ENCODE measurements at places on chromosomes 13 and 19.

GRCh38 chr13:94813920-94814475 lies 101.7 kb upstream of the SOX21 start:
- DNase-seq, result no peak

GRCh38 chr19:41548954-41549688 lies 26.8 kb upstream of the CEACAM21 start:
- peak; percentile 26 for DNase-seq

DNA sequence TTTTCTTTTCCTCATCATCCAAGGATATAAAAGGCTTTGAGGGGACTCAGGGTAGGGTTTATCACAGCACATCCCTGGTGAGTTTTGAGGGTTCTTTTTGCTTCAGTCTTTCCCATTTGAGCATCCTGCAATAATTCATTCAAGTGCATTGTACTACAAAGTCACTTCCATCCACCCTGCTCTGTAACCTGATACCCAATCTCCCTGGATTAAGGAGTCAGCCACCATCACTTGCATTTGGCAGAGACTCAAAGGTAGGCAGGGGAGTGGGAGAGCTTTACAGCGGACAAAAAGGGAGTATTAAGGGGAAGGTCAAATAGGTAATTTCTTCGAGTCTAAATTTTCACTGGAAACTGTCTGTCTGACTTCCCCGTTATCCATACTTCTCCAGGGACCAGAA lies 216.1 kb upstream of the TMTC4 start:
- no peak for DNase-seq

DNA sequence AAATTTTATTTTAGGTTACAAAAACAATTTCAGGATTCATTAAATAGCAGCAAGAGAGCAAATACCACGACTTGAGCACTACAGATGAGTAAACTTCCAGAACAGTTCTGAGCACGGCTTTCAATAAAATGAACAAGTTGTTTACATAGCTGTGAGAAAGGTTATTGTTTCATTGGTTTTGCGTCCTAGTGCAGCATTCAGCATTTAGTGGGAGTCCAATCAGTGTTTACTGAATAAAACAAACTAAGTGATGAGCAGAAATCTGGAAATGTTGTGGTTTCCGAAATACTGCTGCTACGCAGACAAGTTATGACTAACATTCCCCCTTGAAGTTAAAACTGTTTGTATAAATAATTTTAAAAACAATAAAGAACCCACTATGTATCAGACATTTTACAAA lies 251.5 kb upstream of the STARD13 start:
- DNase-seq, result no peak

GRCh38 chr19:33208904-33209849 lies 15.0 kb downstream of the LRP3 start:
- DNase-seq, result no peak

DNA sequence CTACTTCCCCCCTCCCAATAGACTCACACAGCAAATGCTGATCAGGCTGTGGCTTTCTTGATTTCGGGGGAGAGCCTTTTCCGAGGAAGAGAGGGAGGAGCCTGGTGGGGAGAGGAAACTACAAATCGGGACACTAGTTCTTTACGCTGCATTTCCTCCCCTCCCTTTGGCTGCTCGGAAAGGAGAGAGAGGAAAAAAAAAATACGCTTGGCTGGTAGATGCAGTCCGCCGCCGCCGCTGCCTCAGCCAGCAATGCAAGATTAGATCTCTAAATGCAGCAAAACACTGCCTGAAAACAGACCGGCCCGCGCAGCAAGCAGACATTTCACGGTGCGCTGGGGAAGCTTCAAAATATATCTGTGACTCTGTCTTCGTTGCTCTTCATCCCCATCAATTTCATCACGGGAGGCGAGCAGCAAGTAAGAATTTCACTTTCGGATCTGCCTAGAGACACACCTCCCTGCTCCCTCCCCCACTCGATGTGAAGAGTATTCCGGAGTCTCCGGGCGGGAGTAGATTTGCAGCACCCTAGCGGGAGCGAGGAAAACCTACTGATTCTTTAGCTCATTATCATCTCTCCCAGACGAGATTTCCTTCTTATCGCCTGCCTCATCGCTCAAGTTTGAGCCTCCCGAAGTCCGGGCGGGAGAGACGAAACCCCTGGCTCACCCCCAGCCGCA lies at the start of gene PCDH17:
Gene PCDH17 (plus strand): TSS at position 149 of the 680 bp plus-strand sequence. CDS start 803 bp downstream, outside the sequence.
- DNase-seq, result no peak

- DNase-seq, result no peak
Measured at GRCh38 chr13:111510502-111511218, 190.2 kb downstream of the TEX29 start.

- DNase-seq, result no peak
Measured at GRCh38 chr13:75725736-75726135, 89.6 kb downstream of the LMO7 start.

GRCh38 chr13:71964491-71965100 lies 97.6 kb upstream of the DACH1 start:
- DNase-seq, result no peak

All from SIG-M5 (cell line).